ENCODE measurements at places on chromosomes 16 and 17.

GRCh38 chr17:5665164-5665563 lies 80.9 kb upstream of the NLRP1 start:
- no peak for DNase-seq

- DNase-seq = no peak
These were observed 210.6 kb downstream of the HAPSTR1 start for GRCh38 chr16:9302072-9302471.

DNA sequence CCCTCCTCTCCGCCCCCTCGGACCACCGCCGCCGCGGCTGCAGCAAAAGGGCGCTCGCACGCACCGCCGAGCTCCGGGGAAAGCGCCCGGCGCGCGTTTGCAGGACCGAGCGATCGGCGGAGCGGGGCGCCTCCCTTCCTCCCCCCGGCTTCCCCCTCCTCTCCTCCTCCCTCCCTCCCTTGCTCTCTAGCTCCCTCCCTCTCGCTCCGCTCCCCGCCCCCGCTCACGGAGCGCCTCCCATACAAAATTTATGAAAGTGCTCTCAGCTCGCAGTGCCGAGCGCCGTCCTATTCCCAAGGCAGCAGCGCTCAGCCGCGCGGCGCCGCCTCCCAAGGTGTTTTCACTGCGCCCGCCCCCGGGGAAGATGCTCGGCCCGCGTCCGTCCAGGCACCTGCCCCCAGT lies at the start of gene RTN4RL1:
RTN4RL1 (minus strand) TSS at position 115 of the 402 bp plus-strand sequence. CDS start 469 bp downstream, outside the sequence.
- peak; percentile 54 for DNase-seq

DNA sequence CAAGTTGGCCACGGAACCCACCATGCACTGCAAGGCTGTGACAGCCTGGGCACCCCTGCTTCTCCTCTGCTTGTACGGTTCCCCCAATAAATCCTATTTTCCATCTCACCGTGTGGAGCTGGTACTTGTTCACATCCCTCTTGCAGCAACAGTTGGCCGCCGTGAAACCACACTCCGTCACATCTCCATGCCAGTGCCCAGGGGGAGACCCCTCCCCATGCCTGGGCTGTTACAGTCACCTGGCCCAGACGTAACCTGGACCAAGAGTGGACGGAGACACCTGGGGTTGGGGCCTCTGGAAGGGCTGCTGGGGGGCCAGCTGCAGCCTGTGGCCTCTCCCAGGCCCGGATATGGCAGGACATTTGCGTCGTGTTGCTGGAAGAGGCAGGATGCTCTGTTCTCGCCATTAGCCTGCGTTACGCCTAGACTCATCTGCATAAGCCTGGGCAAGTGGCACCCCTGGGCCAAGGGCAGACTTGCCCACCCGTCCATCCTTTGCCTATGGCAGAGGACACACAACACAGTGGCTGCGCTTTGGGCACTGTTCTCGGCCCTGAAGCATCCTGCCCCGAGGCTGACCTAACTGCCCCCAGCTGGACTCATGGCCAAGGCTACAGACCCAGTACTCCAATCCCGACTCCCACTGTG lies 14.2 kb upstream of the KREMEN2 start:
- DNase-seq = no peak

DNA sequence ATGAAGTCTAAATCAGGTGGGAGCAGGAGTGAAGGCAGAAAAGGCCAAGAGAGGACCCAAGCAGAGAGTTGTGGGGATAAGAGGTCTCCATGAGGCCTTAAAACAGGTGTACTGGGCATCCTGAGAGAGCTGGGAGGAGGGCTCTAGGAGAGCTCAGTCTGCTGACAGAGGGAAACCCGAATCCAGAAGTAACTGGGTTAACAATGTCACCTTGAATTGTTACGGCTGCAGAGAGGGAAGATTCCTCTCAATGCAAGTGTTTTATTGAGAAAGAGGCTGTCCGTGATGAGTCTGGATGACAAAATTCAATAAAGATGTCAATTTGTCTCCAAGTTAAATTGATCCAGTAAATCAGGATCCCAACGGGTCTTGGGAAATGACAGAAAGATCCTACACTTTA lies 8.3 kb downstream of the DHRS7C start:
- DNase-seq = no peak

GRCh38 chr17:79478051-79478461 lies 132.8 kb downstream of the RBFOX3 start:
- no peak for DNase-seq

GRCh38 chr17:17420082-17420481 lies 56.7 kb upstream of the MED9 start:
- DNase-seq = no peak

DNA sequence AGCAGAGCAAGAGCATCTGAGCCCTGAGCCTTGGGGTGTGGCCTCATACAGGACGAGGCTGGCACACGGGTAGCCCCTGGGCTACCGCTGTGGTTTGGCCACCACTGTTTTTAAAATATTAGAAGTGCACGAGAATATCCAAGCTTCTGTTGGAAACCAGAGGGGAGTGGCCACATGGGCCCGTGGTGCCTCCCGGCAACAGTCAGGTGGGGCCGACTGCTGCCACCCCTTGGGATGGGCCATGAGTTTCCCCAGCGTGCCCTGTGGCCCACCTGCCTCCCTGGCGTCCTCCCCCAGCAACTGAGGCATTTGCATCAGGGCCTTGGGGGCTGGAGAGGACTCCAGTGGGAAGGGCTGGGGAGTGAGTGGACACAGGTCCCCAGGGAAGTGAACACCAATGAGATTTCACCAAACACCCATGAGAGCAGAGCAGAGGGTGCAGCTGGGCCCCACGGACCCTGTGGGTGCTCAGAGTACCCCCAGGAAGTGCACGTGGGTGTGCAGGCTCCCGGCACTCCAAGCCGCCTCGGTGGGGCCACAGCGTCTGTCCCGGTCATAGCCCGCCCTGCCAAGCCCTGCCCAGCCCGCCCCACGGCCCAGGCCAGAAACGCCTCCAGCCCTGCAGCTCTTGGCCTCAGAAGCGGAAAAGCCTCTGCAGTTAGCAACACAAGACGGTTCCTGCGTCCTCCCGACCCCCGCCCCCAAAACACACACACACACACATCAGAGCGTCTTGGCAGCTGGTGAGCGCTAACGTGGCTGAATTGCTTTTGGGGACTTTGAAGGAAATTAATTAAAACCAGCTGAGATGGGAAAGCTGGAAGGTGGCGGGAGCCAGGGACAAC lies 22.7 kb downstream of the ZNF469 start:
- DNase-seq = no peak

GRCh38 chr16:54540525-54541180 lies 254.1 kb upstream of the IRX3 start:
- DNase-seq = no peak

Data from suppressor macrophage (primary cell).